Activated T-cell treated with anti-CD3 and anti-CD28 coated beads for 1 hour (primary cell): ENCODE measurements at places on chromosomes 12 and 14.

DNA sequence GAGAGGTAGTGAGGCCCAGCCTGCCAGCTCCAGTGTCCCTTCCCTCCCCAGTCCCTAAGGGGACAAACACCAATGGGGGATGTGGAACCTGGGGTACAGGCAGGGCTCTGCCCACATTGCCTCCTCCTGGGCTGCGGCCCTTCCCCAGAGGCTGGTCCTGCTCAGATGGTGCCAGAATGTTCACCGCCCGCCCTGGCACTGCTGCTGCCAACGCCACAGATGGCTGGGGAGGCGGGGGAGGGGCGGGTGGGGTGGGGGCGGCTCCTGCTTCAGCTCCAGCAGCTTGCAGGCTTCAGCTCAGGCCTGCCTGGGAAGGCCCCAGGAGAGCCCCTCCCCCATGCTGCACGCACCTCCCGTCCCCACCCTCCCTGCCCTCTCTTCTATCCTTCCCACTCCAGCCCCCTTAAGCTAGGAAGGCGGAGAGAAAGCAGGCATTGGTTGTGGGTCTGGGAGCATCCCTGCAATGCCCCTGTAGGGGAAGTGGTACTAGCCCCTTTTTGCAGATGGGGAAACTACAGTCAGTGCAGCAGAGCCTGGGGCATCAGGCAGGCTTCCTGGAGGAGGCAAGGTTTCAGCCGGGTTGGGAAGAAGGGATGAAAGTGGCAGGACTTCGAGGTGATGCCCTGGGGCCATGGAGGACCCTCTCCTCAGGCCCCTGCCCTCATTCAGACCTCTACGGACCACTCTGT is 2.0 kb upstream of the BEGAIN start:
- DNase-seq = no peak

- no peak for DNase-seq
Measured at GRCh38 chr12:41992022-41992421, 152.7 kb downstream of the GXYLT1 start.

GRCh38 chr12:111034886-111035577 is 114.7 kb upstream of the MYL2 start:
- DNase-seq = no peak

DNA sequence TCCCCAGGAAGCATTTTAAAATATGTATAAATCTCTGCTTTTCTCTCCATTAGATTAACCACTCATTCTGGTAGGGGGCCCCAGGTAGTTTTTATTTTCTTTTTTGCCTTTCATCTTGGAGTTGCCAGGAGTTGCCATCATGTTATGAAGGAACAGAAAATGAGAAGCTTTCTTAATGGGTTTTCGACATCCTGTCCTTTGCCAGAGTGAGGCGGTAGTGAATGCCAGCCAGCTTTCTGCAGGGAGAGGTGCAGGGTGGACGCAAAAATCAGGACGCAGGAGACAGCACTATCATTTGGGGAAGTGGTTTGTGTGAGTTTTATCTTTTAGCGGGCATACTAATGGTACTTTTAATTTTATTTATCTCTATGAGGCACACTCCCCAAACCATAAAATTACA is 1.7 kb downstream of the RASSF8 start:
- DNase-seq = no peak

DNA sequence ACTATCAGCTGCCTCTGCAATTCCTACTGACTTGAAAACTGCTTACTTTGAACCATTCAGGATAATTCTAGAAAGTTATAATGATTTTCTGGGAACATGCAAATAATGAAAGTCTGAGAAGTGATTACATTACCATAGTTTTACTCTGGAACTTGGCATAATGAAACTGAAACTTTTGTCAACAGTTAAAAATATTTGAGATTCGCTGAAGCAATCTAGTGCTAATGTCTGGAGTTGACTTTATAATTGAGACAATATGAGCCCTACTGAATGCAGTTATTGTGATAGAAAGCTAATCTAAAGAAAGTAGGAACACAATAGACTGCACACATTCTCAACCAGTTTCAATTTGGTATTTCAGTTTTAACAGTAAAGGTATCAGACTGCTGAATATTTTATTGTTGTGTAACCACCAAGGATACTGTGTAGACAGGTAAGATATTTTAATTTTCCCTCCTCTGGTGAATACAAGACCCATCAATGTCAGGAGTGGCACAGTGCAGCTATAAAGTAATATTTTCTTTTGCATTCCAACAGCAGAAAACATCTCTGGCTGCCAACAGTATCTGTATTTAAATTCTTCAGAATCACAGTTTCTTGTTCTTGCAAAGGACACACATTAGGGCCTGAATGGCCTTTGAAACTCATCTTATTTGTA is 483.5 kb downstream of the ATP23 start:
- no peak for DNase-seq

GRCh38 chr12:124764870-124765580 is 98.6 kb downstream of the SCARB1 start:
- no peak for DNase-seq

- DNase-seq = no peak
Measured at GRCh38 chr14:60532442-60532841, 23.5 kb downstream of the SIX6 start.

DNA sequence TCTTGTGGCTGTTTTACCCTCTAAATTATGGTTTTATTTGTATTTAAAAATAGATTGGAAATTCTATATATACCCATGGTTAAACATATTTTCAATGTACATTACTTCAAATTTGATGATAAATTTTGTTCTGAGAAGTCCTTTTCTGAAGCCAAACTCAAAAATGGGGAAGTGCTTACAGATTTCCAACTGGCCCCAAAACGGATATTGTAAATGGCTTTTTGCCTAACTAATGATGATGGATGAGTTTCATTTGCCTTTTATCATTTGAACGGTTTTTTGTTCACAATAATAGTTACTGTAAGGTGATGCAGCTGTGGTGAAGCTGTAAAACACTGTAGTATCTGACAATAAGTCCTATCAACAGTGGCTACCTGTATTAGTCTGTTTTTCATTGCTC is 136.9 kb downstream of the FUT8 start:
- DNase-seq = no peak

DNA sequence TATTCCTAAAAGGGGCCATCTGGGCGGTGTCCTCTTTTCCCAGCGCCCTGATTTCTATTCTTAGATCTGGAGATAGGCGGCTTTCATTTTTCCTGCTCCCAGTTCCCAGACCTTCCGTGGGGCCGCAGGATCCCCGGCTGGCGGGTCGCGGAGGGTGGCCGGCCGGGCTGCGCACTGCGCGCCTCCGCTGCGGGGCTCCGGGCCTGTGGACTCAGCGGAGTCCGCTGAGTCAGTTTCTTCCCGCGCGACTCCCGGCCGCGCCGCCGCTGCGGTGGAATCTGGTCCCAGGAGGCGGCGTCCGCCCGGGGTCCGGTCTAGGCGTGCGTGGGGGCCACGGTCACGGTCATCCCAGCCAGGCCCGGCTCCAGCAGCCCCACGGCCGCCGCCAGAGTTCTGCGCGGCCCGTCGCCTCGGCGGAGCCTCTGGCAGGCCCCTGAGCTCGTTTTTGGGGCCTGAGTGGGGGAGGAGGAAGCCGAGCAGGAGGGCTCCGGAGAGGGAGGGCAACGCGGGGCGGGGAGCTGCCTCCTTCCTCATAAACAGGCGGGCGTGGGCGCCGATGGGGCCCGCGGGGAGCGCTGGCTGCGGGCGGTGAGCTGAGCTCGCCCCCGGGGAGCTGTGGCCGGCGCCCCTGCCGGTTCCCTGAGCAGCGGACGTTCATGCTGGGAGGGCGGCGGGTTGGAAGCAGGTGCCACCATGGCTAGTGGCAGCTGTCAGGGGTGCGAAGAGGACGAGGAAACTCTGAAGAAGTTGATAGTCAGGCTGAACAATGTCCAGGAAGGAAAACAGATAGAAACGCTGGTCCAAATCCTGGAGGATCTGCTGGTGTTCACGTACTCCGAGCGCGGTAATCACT is at the start of gene LRRK2:
LRRK2 (plus strand) TSS at position 559 of the 853 bp plus-strand sequence; CDS start at position 694, 135 bp downstream.
- peak; percentile 3 for DNase-seq

- no peak for DNase-seq
Measured at GRCh38 chr12:120741476-120742421, 16.1 kb downstream of the ACADS start.
